Activated CD4-positive, CD25-positive, alpha-beta regulatory T cell treated with anti-CD3 and anti-CD28 coated beads, Interleukin-2, amount 50 U/mL, for 72 hours (primary cell): ENCODE measurements at places on chromosomes 4 and X.

GRCh38 chr4:72326692-72327632, 242.1 kb downstream of the ADAMTS3 start:
- DNase-seq = no peak

DNA sequence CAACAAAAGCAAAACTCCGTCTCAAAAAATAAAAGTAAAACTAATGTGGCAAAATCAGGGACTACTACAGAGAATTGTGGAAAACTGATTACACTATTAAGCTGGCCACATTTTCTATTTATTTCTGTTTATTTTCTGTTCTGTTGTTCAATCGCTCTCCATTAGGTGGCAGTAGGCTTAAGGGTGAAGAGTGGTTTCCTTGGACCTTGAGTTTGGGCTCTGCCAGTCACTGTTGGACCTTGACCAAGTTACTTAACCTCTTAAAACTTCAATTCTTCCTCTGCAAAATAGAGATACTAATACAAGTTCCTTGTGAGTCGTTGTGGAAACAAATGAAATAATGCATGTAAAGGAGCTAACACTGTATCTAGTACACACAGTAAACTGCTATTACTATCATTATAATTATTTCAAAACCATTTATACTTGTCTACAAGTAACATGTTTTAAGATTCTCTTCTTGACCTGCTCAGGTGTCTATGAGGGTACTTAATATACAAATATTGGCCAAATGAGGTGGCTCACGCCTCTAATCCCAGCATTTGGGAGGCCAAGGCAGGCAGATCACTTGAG, 15.2 kb downstream of the HSD17B11 start:
- no peak for DNase-seq

DNA sequence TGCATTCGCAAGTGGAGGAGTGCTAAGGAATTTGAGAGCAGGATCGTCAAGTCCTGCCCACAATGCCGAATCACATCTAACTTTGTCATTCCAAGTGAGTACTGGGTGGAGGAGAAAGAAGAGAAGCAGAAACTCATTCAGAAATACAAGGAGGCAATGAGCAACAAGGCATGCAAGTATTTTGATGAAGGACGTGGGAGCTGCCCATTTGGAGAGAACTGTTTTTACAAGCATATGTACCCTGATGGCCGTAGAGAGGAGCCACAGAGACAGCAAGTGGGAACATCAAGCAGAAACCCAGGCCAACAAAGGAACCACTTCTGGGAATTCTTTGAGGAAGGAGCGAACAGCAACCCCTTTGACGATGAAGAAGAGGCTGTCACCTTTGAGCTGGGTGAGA, 100.2 kb upstream of the MED14 start:
- no peak for DNase-seq

DNA sequence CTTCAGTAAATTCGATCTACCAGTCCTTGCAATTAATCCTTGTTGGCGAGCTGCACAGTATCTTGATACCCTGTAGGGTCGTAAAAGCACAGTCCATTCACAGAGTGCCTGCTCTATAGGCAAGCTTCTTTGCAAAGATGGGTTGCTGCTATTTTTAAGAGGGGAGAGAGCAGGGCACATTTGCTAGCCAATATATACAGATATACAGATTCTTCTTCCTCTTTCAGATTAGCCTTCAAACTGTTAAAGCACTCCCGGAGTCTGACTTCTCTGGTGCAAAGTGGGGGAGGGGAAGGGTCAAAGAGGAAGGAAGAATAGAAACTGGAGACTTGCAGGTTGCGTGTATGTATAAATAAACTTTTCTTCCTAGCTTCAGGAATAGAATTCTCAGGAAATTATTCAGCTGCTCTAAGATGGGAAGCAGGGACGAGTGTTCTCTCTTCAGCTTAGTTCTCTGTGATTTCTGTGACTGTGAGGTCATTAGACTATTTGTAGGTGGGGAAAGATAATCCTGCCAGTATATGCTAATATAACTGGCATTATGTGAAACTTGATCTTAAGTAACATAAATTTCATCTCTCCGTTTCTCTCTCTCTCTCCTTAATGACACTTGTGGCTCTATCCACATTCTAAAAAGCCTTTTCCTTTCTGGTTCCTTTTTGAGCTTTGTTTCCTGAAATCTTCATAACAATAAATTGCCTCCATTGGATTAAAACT, at the start of gene CYSLTR1:
Gene CYSLTR1 (minus strand): TSS at position 242 of the 717 bp plus-strand sequence. CDS start 53,865 bp downstream, outside the sequence.
- no peak for DNase-seq

GRCh38 chrX:129825746-129826505, 17.8 kb downstream of the ZDHHC9 start:
- DNase-seq = no peak

DNA sequence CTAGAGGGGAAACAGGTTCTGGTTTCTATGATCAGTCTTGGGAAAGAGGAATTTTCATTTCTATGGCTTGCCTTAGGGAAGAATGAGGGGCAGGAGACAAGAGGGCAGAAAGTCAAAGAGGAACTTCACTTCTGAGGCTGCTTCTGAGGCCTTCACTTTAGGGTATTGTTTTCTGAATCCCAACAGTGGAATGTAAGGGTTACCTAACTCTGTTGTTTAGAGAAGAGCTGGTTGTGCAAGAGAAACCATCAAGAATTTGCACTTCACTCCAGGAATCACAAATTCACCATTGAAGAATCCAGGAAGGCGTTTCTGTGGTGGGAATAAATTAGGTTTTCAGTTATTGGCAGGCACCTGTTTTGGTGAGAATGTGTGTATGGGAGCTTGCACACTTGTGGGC, 126.7 kb upstream of the AMOT start:
- no peak for DNase-seq

DNA sequence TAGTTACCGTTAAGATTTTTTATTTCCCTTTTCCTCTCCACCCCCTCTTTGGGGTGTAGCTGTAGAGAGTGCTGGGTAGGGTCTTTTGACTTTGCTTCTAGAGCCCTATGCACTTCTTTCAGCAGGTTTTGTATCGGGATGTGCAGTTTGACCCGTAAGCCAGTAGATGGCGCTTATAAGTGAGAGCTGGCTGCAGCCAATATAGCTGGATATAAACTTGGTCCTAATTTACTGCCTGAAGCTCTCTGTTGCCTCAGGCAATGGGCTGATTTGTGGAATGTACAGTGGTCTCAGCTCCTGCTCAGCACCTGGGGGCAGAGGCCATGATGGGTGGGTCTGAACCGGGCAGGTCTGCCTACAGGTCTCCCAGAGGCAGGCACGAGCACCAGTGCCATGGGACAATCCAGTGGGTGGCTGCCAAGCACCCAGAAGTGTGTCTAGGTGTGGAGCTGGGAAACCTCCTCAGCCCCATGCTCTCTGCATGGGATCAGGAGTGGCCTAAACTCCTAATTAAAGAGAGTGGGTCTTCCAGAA, 146.5 kb downstream of the SPANXN1 start:
- no peak for DNase-seq

DNA sequence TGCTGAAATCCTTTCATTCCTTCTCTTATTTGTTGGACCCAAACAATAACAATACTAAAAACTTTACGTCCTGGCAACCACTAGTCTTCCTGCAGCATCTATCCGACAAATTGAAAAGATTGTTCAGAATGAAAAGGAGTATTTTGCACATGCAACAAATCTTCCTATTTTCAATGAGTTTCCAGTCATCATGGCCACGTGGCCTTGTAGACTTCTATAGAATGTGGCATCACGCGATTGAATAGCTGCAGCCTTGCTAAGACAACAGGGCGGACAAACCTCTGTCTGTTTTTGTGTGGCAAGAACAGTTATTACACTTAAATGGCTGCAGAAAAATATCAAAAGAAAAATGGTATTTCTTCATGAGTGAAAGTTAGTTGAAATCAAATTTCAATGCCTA, 297.9 kb upstream of the LCORL start:
- no peak for DNase-seq

- no peak for DNase-seq
Measured at GRCh38 chr4:7844594-7844991, 95.1 kb downstream of the AFAP1 start.

DNA sequence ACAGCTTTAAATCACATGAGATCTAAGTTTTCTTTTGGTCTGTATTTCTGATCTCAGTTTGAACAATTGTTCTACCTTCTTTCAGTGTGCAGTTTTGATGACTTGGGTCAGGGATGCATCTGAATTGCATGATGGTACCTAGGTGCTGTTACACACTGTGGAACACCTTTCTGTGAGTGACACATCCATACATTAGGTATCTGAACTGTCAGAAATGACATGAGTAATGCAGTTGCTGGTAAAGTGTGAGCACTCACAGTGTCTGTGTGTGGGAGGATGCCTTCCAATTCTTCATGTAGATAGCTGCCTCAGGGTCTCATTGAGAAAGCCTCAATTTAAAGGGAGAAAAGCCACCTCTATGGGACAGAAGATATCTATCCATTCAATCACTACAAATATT, 411.9 kb downstream of the PPARGC1A start:
- DNase-seq = no peak

DNA sequence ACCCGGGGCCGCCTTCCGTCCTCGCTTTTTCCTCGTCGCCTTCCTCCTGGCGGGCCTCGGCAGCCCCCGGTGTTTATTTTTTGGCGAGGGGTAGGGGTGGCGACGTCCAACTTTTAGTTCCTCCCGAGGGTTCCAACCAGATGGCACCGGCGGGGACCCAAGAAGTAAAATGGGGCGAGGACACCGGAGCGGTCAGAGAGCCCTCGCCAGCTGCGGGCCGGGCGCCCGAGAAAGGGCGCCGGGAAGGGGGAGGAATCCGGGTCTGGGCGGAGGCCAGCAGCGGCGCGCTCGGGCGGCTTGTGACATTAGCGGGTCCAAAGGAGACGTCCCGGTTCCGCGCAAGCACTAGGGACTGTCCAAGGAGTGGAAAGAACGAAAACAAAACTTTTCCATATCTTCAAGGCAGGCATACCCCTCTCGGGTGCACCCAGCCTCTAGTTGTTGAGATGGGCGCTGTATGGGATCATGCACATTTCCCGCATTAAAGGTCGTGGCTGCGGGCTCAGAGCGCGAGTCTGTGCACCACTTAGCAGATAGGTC, 691 bp upstream of the USP46 start:
- peak; percentile 33 for DNase-seq

DNA sequence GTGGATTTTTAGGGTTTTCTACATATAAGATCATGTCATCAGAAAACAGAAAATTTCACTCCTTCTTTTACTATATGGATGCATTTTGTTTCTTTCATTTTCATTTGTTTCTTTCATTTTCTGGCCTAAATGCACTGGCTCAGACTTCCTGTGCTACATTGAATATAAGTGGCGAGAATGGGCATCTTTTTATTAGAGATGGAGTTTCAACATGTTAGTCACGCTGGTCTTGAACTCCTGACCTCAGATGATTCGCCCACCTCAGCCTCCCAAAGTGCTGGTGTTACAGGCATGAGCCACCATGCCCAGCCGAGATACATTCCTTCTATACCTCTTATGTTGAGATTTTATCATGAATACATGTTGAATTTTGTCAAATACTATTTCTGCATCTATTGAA, 61.8 kb downstream of the BRWD3 start:
- DNase-seq = no peak

DNA sequence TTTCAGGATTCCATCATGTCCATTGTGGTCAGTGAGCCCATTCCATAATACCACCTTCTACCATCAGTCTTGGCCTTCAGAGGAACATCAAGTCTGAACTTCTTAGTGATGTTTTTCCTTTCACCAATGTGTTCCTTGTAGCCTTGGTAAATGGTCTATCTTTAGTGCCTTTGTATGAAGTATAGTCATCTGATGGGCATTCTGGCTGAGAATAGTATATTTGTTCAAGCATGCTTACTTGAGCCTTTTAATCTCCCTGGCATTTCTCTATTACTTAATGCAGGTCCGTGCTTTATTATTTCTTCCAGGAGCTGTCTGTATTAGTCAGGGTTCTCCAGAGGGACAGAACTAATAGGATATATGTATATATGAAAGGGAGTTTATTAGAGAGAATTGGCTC, 99.7 kb downstream of the TLL1 start:
- DNase-seq = no peak

DNA sequence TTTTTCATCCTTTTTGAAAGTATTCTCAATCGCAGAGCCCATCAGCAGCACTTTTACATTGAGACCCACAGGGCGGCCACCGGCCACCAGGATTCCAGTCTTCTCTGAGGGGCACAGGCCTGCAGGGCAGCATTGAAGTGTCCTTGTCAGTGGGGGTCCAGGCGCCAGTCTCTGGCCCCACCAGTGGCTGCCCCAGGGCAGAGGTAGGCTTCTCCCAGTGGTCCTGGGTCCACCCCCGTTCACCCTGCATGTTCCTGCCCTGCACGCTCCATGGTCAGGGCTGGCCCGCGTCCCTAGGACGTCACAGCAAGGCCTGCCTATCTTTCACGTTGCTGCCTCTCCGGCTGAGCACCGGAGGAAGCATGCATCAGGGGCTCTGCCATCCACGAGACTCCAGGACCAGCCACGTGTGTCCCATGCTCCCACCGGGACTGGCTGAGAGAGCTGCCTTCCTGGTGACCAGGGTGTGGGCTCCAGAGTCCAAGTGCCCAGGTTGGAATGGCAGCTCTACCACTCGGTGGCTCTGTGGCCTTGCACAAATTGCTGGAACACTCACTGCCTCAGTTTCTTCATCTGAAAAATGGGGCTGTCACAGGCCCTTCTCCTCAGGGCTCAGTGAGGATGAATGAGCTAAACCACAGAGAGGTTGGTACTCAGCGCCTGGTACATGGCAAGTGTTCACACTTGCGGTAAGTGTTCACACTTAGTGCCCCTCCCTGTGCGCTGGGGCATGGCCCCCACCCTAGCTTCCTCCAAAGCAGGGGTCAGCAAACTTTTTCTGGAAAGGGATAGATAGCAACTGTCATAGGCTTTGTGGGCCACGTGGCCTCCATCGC, 30.7 kb upstream of the JAKMIP1 start:
- no peak for DNase-seq

- no peak for DNase-seq
Measured at GRCh38 chrX:128728943-128729342, 676.7 kb upstream of the ACTRT1 start.

- DNase-seq = no peak
Measured at GRCh38 chrX:13786048-13786447, 30.8 kb downstream of the GPM6B start.

DNA sequence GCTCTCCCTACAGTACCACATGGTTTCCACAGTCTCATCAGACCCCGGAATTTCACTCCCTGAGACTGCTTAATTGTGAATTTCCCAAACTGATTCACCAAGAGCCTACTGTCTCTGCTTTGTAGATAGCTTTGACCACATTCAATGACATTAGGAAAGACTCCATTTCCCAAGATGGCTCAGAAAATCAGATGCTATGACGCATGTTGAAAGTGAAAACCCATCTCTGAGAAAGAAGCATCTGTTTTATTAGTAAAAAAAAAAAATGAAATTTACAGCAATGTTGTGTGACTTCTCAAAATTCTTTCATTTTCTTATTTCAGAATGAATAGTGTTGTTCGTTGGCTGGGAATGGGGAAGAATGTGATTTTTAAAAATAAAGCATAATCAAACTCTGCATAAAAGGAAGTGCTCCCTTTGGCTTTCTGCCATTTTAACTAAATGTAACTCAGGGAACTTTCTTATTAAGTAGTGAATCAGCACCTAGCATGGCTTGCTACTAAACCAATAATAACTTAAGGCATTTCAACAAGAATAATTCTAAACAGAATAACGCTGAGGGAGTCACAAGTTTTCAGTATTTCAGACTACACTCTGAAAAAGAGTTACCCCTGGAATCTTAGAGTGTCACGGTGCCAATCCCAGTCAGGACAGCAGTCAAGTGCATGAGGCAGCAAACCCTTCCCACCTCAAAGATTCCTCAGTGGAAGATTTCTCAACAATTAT, 97.4 kb upstream of the MYOZ2 start:
- no peak for DNase-seq

GRCh38 chrX:9258421-9259104, 206.3 kb upstream of the TBL1X start:
- no peak for DNase-seq
